AML-193 (cell line): ENCODE measurements at places on chromosomes 3 and 15.

GRCh38 chr3:185594073-185594472 is 8.0 kb downstream of the SENP2 start:
- no peak for DNase-seq

GRCh38 chr15:79089890-79090486 is 592 bp downstream of the RASGRF1 start:
- DNase-seq = no peak

GRCh38 chr3:125437631-125438435 is 62.7 kb upstream of the ZNF148 start:
- DNase-seq = no peak

DNA sequence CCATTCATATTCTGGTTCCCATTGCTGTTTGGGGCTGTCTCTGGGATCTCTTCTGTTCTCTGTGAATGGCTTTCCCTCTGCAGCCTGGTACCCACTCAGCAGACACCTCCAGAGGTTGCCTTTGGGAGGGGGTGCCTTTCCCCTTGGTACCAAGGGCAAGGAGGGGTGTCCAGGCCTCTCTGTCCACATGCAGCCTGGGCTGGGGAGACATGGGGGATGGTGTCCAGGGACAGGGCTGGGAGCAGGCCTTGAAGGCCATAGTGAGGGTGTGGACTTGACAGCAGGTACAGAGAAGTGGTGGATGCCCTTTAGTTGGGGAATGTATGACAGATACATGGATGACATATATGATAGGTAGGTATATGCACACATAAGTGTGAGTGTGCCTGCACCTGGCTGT is 83.7 kb downstream of the PLXNA1 start:
- DNase-seq = no peak

GRCh38 chr3:194935061-194935460 is 249.4 kb downstream of the FAM43A start:
- no peak for DNase-seq

GRCh38 chr3:192482809-192483208 is 244.5 kb downstream of the FGF12 start:
- DNase-seq = no peak

DNA sequence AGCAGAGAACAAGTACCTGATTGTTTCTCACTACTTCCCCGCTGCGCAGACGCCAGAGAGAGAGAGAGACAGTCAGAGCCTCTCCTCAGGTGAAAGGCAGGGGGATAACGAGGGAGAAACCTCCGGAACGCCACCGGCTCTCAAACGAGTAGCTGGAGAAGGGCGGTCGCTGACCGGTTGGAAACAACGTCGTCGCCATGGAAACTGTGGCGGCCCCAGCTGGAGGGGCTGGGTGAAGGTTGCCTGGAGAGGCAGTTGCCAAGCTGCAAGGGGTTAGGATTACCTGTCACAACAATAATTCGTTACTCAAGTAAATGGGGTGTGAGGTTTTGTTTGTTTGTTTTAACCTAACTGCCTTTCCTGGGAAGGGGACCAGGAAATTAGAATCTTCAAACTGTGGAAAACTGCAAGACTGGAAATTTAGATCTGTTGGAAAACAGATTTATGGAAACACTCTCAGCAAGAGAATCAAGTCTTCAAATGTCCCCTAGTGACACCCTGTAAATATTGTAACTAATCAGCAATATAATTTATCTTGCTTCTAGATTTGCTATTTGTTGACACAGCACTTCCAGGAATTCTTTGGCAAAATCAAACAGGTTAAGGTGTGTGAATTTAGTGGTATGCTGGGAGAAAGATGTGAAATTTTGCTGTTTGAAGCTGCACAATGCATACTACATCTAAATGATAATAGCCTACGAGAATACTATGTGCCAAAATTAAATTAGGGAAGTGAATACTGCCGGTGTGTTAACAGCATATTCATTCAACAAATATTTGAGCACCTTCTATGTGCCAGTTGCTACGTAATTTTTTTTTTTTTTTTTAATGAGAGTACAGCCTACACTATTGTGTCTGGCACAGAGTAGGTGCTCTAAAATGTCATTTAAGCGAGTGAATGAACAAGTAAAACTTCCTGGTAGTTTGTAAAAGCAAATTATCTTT is at the start of gene DNAH12:
DNAH12 (minus strand) TSS at position 164 of the 945 bp plus-strand sequence. CDS start 1,474 bp downstream, outside the sequence.
- no peak for DNase-seq

- DNase-seq = no peak
These were observed 384.9 kb upstream of the THBS1 start for GRCh38 chr15:39195961-39196486.

DNA sequence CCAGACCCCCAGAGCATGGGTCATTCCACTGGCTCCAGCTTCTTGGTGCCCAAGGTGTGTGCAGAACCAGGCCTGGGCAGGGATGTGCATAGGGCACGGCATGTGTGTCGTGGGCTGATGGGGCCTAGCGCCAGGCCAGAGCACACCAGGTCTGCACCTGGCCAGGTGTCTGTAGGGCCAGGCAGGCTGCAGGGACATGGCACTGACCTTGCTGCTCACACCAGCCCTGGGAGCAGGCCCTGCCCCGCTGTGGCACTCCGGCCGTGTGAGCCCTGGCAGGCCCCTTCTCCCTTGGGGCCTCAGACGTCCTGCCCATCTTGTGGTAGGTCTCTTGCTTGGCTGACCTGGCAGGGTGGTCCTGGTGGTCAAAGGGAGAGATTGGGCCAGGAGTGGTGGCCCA is 84.3 kb upstream of the RPL32 start:
- no peak for DNase-seq

- no peak for DNase-seq
These were observed 38.8 kb upstream of the B3GNT5 start for GRCh38 chr3:183214277-183214612.

DNA sequence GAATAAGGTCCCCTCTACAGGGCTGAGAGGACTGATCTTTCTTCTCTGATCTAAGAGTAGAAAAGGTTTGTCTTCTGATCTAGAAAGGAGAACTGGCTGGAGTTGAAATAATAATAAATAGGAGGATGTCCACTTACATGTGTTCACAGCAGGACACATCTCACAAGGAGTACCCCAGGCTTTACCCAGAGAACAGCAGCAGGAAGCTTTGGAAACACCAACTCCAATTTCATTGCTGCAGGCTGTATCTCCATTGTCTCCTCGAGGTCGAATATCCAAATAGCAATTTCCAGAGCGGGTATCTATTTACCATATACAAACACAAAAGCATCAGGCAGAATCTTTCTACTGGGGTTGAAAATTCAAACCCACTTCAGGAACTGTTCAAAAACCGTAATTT is 136.6 kb downstream of the DUT start:
- DNase-seq = no peak

- DNase-seq = no peak
These were observed 2.4 kb downstream of the SLC38A3 start for GRCh38 chr3:50207359-50208042.

GRCh38 chr15:73991260-73991659 is 835 bp downstream of the STOML1 start:
- no peak for DNase-seq

DNA sequence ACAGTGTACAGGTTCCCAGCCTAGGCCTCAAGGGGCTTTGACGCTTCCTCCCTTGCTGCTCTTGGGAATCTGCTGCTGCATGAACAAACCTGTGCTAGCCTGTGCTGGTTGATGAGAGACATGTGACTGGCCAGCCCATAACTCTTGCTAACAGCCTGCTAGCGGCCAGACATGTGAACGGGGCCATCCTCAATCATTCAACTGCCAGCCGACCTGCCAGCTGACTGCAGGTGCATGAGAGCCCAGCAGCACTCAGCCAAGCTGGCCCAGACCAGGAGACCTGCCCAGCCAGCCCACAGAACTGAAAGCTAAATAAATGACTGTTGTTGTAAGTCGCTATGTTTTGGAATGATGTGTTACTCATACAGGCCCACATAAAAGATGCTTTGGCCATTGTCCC is 82.4 kb upstream of the DLG1 start:
- no peak for DNase-seq

DNA sequence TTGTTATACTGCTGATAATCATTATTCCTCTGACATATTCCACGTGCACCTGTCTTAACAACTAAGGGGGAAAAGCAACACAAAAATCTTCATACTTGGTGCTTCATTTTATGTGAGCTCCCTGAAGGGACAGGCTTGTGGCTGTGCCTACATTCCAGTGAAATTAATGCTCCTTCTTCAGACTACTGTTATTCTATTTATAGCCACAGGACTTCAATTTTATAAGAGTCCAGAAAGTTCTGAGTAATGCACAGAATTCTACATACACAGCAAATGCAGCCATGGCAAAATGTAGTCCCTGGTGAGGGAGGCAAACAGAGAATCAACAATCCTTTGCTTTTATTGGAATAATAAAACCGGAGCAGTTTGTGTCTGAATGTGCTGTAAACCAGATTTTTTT is 417.1 kb downstream of the RBMS3 start:
- DNase-seq = no peak

DNA sequence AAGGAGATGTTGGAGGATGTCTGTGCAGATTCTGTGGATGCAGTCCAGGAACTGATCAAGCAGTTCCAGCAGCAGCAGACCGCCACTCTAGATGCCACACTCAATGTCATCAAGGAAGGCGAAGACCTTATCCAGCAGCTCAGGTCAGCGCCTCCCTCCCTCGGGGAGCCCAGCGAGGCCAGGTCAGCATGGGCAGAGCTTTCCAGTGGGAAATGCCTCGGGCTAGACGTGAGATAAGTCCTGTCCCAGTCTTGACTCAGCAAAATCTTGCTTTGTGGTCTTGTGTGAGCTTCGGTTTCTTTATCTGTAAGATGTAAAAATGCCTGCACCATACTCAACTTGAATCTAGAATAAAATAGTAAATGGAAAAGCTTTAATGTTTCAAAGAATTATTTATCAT is 335.1 kb upstream of the UMPS start:
- DNase-seq = no peak

GRCh38 chr3:126078866-126079265 is 5.1 kb downstream of the SLC41A3 start:
- DNase-seq = no peak

DNA sequence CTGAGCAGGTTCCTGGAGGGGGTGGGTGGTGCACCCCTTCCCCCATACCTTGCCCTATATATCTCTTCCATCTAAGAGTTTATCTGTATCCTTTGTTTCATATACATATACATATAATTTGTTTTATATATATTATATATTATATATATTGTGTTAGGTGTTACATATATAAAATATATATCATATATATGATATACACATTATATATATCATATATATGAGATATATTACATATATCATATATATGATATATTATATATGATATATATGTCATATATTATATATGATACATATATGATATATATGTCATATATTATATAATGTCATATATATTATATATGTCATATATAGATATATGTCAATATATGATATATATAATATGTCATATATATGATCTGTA is 31.1 kb downstream of the EXD1 start:
- no peak for DNase-seq

DNA sequence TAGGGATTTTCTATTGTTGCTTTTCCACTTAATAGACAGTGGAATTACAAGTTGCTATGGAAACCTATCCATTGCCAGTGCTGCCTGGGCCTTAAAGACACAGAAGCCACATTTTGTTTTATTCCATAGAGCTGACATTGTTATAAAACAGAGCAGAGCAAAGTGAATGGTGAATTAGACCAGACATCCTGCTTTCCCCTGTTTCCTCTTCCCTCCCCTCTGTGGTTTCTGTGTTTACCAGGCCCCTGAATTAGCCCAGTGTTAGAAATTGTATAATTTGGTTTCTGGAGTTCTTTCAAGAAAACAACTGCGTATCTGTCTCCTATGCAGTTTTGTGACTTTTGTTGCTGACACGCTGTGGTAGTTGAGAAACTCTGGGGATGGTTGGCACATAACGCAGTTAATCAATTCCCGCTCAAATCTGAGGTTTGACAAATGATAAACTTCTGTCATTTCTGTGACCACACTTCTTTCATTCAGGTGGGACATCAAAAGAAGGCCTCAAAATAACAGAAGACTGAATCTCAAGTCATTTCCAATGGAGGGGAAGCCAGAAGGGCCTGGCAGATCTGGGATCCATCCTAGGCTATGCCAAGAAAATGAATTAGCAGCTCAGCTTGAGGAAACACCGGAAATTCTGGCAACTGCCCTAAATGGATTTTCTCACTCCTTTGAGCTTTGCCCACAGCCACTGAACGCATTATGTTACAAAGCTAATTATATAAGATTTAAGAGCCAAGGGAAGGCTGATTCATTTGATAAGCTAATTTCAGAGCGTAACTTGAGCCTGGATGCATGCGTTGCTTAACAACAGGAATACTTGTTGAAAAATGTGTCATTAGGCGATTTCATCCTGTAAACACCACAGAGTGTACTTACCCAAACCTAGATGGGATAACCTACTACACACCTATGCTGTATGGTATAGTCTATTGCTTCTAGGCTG is 46.9 kb downstream of the NR1D2 start:
- DNase-seq = no peak

DNA sequence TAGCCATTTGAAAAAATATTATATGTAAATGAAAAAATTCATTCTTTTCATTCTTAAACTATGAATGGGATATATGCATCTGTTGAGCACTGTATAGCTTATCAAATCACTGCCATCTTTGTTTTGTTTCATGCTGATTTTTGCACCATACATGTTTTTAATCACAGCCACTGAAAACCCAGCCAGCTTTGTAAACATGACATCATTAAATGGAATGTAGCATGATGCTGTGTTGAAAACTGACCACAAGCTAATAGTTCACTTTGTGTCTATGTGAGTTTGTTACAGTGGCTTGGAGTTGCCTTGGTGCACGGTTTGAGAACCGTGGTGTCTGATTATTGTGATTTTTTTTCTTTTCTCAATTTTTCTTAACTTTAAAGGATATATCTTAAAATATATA is 75.7 kb downstream of the GMPS start:
- no peak for DNase-seq

DNA sequence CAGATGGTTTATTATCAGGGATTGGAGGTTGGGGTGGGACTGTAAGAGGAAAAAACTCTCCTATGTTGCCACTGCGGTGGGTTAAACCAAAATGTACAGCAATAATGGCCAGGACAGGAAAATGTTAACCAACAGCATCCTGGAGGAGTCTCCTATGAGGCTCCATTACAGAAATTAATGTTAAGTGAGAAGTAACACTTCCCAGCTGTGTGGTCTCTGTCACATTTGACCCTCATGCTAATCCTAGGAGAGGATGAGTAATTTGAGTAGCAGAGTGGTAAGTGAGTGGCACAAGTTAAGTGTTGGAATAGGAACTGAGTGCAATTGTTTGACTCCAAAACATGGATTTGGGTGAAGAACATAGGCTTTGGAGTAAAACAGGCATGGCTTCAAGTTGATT is 39.0 kb downstream of the ARHGEF3 start:
- no peak for DNase-seq

GRCh38 chr3:87796843-87797185 is 262.0 kb downstream of the CGGBP1 start:
- DNase-seq = no peak

DNA sequence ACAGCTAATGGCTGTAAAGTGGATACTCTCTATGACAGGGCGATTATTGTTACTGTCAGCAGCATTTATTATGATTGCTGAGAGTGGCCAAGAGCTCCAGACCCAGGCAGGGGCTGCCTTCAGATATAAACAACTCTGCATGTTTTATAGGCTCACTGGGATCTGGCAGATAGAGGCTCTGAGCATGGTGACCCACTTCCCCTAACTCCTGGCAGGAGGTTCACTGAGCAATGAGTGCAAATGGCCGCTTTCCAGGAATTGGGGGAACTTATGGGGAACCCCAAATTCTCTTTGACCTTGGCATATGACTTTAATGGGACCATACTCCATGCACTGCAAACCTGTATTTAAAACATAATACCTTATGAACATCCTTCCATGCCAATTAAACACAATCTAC is 59.0 kb downstream of the SCN5A start:
- no peak for DNase-seq

GRCh38 chr15:93861413-93861812 is 369.9 kb upstream of the MCTP2 start:
- DNase-seq = no peak
